ENCODE measurements at places on chromosomes 16 and 17.

GRCh38 chr17:17171186-17171585, 34.9 kb downstream of the PLD6 start:
- no peak for DNase-seq

DNA sequence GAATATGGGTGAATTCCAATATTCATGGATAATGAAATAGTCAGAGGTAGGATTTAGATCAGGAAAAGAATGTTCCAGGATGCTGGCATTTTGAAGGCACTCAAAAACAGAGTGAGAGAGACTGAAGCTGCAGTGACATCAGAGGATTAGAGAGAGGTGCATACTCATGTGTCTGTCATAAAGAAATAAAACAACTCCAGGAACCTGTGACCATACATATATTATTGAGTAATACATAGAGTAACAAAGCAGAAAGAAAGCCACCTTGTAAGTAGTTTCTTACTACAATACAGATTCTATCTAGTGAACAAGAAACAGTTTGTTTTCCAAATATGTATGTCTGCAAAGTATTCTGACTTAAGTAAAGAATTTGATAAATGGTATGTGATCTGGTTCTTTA, 62.3 kb upstream of the PHOSPHO1 start:
- no peak for DNase-seq

DNA sequence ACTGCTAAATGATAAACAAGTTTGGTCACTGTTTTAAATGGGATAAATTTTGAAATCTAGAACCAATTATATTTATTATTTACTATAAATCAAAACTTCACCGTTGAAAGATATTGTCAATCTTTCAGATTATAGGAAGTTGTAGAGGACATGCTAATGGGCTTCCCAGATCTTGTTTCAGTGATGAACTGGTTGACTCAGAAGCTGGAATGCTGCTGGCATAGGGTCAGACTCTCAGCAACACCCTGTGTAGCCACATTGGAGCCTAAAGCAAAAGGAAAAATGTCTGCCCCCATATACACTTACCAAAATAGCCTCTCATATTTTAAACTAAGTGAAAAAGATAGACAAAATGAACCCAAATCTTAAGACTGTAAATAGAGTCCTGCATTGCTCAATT, 916.9 kb upstream of the SOX9 start:
- DNase-seq, result no peak

DNA sequence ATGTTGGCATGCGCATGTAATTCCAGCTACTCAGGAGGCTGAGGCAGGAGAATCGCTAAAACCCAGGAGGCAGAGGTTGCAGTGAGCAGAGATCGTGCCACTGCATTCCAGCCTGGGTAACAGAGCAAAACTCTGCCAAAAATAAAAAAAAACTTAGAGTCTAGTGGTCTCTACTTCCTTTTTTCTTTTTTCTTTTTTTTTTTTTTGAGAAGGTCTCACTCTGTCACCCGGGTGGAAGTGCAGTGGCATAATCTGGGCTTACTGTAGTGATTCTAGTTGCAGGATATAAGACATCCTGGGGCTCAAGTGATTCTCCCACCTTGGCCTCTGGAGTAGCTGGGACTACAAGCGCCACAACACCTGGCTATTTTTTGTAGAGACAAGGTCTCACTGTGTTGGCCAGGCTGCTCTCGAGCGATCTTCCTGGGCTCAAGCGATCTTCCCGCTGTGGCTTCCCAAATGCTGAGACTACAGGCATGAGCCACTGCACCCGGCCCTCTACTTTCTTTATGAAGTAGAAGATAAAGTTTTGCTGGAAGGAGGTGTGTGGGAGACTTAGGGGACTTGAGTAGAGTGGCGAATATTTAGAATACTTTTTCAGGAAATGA, 47.9 kb upstream of the TAOK1 start:
- no peak for DNase-seq

- DNase-seq, result no peak
Measured at GRCh38 chr16:84080813-84081212, 35.9 kb downstream of the MBTPS1 start.

DNA sequence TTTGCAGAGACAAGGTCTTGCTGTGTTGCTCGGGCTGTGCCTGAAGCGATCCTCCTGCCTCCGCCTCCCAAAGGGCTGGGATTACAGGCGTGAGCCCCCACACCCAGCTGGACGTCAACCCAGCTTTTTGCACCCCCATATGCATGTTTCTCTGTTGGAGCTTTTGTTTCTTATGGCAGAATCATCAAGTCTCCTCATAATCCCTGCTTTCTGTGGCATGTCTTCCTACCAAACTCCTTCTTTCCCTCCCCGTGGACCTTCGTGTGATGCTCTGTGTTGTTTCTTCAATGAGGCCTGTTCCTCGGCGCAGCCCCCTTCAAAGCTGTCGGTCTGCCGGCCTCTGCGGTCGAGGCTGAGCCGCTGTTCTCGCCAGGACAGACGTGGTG, 71.6 kb downstream of the METRNL start:
- DNase-seq, result no peak

DNA sequence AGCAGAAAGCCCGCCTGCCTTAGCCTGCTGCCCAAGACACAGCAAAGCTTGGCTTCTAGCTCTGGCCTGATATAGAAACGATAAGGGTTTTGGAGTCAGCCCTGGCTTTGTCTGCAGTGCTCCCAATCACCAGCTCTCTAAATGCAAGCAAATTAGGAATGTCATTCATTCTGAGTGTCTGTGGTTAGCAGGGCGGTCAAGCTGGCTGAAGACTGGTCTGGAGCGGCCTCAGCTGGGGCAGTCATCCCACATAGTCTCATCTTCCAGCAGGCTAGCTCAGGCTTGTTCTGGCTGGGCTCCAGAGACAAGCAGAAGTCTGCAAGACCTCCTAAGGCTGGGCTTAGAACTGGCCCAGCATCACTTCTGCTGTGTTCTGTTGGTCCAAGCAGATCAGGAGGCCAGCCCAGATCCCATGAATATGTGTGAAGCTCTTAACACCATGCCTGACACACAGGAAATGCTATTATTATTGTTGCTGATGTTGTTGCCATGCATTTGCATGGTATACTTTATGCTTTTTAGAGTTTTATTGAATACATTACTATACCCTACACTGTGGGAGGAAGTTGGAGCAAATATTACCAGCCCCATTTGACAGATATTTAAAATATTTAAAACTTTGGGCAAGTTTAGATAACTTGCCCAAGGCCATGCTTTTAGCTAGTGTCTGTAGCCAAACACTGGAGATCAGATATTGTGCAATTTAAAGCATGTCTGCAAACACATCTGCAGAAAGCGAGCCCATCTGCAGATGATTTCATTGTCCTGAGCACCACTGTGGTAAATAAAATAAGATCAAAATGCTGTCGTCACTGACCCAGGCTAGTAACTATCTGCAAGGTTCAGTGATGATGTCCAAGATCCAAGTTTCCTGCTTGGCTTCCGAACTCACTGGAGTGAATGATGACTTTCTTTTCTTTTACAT, 24.8 kb downstream of the TMC7 start:
- no peak for DNase-seq

DNA sequence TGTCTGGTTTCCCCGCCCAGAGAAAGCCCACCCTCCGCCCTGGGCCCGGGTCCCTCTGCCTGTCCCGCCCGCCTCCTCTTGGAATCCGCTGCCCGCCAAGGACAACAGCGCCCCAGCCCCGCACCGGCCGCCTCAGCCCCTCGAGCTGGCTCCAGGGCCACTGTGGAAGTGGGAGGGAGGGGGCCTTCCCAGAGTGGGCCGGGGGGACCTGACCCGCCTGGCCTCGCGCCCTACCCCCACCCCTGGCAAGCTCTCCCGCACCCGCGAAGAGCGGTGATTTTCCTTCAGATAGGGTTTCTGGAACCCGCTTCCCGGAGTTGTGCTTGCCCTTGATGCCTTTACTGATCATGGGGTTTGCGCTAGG, 2.3 kb upstream of the CBX8 start:
- no peak for DNase-seq

DNA sequence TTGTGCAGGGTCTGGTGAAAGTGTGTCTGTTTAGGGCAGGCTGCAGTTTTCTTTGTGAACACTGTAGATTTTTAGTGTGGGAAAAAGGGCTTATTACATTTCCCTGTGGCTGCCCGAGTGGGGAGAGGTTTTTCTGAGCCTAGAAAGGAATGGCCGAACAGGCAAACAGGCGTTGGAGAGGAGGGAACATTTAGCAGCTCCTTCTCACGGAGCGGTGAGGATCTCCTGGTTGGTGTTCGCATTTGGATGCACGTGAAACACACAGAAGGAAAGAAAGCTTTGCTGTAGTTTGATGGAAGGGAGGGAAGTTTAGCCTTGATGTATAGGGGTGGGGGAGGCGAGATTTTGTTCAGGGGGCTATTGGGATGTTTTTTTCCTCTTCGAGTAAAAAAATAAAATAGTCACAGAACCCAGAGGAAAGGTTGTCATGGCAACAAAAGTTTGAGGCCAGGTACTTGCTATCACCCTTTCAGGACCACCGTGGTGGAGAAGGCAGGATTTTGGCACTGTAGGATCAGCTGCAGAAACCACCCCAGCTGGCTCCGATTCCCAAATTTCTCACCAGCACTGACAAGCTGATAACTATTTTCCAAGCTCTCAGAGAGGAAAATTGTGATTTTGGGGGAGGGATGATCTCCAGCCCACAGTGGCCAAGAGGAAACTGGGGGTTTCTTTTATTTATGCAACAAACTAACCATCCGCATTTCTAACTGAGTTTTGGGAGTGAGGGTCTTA, 3.5 kb downstream of the GSG1L start:
- no peak for DNase-seq

- DNase-seq, result no peak
Measured at GRCh38 chr16:30490210-30490609, 17.7 kb downstream of the ITGAL start.

DNA sequence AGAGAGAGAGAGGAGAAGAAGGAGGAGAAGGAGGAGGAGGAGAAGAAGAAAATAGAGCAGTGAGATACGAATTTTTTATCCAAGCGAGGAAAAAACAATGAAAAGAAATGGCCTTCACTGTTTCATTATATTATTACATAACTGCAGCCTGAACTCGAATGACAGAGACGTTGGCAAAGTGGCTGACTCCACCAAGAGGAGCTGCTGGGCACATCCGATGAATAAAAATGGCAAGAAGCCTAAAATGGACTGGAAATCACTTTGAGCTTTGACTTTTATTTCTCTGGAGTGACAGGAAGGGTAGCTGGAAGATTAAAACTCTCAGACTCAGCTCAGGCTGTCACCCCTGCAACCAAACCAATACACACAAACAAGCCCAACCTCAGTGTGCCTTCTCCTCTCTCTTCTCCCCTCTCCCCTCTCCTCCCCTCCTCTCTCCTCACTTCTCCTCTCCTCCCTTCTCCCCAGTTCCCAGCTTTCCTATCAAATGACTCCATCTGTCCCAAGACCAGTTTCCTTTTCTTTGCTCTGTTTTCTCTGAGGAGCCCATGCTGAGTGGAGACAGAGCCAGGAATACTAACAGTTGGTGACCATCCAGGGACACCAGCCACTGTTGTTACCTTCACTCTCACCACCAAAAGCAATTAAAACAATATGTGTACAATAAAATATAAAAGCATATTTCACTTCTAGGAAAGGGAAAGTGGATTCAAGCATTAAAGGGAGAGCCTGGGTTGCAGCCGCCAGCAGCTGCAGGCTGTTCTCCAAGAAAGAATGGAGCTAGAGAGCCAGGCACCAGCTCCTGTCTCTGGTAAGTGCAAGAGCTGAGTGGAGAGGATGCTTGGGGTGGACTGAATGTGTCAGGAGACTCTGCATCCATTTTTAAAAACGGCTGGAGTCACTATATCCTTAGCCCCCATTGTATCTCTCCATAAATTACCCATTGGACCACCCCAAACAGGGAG, 51.2 kb downstream of the SOX9 start:
- peak; percentile 20 for DNase-seq

DNA sequence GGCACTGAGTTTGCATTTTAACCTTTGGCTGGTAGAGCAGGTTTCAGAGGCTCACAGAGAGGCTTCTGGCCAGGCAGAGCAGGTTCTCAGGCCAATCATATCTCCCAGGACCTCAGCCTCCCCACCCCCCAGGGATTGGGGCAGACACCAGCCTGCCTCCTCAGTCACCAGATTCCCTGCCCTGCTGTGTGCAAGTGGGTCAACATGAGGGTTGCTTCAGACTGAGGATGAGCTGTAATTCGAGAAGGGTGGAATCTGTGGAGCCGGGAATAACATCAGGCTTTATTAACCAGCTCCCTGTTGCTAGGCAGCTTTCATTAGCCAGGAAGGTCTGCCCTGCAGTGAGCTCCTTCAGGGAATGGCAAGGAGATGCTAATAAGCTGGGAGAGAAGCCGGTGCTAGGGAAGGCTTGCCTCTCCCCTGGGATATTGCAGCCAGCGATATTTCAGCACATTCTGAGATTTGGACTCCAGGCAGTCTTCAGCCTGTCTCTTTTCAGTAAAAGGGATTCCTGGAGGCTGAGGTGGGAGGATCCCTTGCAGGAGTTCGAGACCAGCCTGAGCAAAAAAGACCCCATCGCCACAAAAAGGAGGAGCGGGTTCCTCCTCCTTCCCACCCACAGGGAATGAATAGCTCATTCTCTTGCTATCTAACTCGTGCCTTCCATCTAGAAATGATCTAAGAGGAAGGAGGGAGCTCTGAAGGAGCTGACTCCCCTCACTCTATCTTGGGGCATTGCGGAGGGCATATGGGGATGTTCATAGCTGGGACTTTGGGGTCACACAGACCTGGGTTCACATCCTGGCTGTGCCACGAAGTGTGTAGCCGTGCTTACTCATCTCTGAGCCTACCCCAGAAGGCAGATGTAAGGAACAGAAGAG, 10.7 kb downstream of the SGSM2 start:
- DNase-seq, result peak; percentile 32

- DNase-seq, result no peak
Measured at GRCh38 chr17:51454456-51454978, 194.2 kb downstream of the UTP18 start.

DNA sequence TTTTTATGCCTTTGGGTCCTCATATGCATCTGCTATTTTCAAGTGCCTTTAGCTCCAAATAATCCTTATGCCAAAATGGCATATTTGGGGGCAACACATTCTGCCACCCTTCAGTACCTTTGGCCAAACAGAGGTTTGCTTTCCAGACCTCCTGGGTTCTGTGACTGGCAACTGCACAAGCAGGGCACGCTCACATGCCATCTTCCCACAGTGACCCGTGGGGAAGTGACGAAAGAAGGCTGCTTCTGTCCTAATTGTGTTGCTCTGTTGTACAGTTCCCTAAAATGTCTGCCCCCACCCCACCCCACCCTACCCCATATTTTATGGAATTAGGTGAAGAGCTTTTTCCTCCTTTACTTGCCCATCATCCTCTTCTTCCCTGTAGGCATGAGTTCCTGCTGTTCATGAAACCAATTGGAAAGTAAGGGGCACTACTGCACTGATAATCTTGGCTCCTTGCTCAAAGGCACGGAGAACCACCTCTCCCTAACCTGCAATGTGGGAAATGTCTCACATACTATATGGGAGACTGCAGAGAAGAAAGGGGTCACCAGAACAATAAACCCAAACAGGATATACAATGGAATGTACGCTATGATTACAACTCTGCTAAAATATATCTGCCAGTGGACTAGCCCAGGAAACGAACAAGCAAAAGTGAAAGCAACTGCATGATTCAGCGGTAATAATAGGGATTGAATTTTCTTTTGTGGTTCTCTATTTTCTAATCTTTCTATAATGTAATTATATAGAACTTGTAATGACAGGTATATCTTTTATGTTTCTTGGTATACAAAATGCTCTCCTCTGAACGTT, 3.3 kb upstream of the SLFN12L start:
- DNase-seq, result no peak

Measured in occipital lobe (tissue), 3 donors.